Renal pelvis (tissue), 12 donors: ENCODE measurements at places on chromosomes 3 and 15. TPM values are rescaled to one million over a fixed set of nuclear protein-coding genes. Genes with fewer than 3 reads are reported as not detected.

DNA sequence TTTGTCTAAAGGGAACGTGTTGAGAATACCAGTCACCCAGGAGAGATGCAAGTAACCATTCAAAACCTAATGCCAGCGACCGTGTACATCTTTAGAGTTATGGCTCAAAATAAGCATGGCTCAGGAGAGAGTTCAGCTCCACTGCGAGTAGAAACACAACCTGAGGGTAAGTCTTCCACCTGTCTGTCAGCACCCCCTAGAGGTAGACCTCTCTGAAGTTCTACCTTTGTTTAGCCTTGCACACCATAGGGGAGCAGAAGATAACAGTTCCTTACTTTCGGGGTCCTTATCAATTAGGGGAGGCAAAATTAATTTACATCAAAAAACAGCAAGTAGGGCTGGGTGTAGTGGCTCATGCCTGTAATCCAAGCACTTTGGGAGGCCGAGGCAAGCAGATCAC, 124.4 kb downstream of the HCN4 start:
- no peak for DNase-seq

GRCh38 chr3:85821130-85821756, 862.5 kb downstream of the CADM2 start:
- no peak for DNase-seq

DNA sequence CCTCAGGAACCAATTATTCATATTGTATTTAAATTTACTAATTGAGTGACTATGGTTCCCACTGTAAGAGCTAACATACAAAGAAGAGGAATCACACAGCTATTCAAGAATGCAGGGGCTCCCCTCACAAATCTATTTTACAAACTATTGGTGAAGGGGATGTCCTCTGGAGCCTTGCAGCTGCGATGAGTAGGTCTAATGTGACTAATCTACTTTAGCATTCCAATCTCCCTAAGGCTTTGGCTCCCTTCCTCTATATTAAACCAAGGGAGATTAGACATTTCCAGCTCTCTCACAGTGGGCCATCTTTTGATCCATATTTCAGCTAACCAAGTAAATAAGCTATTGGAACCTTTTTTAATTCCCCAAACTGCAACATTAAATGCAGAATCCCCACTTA, 514.2 kb upstream of the BCHE start:
- DNase-seq: no peak

- no peak for DNase-seq
These were observed at the start of gene WDR49 for GRCh38 chr3:167653760-167654159. Gene WDR49 (minus strand): TSS chr3:167653942. CDS start chr3:167653425, 517 bp downstream.

GRCh38 chr3:101531473-101532086, 18.6 kb upstream of the SENP7 start:
- DNase-seq: no peak

DNA sequence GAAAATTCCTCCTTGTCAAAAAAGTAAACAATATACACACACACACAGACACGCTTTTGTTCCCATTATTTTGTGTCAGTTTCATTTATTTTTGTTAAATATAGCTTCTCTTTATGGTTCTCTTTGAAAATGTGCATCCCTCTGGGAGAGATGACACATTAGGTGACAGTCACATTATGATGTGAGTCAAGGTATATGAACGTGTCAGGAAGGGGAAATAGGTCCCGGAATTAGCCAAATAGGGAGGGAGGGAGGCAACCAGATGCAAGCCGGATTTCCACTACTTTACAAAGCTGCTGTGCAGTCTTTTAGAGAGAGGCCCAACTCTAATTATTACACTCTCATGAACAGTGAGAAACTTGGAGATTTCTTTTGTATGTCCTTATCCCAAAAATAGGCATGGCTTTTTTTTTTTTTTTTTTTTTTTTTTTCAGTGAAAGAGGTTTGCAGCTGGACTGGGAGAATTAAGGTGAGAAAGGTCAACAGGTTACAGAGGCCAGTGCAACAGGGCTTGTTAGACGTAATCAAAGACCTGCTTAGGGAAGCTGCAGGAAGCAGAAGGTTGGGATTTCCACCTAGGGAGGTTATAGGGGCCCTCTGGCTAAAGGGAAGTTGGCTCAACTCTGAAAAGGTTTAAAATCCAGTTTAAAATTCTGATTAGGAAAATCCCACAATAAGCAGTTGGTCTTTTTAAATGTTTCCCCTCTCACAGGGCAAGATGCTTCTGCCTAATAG, 240.5 kb upstream of the UBE2E1 start:
- DNase-seq: no peak

GRCh38 chr3:9986230-9986725, 363 bp downstream of the EMC3 start:
- DNase-seq: no peak

DNA sequence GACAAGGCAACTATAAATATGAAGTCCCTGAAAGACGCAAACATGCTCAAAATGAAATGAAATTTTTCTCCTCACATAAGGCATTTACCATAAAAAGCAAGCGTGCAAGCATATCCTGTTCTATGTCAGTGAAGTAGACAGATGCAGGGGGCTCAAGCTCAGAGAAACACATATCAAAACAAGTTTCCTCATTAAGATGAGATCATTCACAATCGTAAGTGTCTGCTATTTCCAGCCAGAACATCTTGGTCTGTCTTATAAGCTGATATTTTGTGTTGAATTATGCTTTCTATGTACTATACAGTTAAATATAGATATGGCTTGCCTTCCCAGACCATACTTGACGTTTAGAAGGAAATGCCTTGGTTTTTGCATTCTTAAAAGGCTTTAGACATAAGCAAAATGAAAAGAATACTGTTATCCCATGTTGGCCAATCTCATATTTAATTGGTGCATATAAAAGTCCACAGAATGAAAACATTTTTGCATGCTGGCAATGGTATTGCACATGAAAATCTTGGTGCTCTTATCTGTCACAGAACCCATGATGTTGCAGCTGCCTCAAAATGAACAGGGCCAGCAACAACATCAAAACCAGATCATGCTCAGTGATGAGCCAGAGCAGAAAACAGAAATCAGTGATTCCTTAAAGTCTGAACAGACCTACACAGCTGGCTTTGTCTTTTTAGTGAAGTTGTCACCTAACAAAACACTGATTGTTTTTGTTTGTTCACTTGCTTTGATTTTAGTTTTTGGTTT, 65.4 kb downstream of the SIDT1 start:
- DNase-seq: no peak

- DNase-seq: no peak
These were observed 479.0 kb downstream of the RAP2B start for GRCh38 chr3:153640689-153641665.

DNA sequence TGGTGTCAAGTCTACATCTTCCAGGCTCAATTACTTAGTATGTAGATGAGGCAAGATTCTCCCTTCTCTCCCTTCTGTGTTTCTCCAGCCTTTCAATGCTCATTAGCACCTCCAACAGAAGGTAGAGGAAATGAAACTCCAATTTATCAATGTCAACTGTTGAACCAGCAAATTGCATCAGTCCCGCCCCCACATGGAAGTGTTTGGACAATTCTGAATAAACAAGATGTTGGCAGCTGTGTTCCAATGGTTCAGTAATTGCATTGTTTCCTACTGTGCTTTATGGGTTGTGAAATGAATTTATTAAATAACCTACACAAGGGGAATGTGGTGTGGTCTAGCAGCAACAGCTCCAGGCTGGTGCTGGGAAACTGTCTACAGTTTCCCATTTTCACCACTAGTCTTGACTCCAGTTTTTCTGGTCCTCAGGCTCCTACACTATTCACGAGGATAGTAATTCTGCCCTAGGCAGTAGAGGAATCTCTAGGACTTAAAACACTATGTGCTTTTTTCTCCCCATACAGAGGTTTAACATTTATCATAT, 91.9 kb downstream of the MB21D2 start:
- peak; percentile 77 for DNase-seq

DNA sequence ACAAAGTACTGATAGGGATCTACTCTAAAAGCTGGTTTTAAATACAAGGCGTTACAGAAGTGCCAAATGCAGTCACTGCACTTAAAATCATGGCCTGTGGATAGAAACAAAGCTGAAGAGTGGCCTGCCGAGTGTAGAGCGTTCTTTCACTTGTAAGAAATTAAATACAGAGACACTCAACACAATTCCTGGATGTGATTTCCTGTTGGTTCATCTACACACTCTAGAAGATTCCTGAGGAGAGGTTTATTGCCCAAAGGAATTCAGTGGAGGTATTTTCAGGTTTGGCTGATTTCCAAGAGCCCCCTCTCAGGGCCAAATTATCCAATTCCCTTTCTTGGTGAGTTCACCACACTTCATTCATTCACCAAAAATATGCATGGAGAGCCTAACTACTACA, 200.3 kb upstream of the IL12A start:
- DNase-seq: no peak

DNA sequence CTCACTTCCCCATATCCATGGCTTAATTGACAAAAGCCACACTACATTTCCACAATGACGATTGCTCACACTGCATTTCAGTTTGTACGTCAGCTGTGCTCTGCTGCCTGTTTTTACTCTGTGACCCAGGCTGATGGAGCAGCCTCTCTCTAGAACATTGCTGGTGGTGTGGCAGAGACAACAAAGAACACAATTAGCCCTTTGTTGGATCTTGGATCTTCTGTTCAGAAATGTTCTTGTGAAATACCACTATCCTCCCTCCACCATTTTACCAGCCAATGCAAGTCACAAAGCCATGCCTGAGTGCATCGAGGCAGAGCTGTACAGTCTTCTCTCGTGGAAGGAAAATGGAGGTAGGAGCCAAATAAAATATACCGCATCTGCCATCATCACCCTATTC, 56.9 kb upstream of the TBC1D5 start:
- no peak for DNase-seq

DNA sequence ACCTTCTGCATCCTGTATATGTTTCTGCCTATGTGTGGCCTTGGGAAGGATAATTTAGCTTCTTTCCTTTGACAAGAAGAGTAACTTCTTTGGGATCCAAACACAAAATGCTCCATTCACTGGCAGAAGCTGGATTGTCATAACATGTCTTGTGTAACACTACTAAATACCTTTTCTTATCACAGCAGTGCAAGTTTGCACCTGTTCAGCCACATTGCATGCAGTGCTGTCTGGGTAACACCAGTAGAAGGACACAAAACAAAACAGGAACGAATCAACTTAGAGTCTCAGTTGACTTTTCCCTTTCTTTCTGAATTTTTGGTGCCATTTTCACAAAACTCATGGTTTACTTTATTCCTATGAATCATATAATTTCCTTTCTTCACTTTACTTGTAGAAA, 43.6 kb upstream of the TNIK start:
- DNase-seq: no peak

DNA sequence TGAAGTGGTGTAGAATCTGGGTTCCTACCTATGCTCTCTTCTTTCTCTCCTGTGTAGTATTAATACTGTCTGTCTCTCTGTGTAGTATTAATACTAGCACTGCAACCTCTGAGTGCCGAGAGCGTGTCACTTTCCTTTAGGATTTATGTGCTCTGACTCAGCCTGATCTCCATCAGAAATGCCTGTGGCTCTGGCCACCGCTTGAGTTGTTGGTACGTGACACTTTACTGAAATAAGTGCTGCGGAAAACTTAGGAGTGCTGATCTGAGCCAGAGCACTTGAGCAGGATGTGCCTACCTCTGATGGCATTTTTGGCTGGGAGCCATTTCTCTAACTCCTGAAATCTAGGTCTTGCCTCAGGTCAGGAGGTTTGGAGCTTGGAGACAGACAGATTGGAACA, 807.4 kb downstream of the SQOR start:
- no peak for DNase-seq

- no peak for DNase-seq
These were observed 77.4 kb downstream of the PTPRG start for GRCh38 chr3:61638741-61639140.

DNA sequence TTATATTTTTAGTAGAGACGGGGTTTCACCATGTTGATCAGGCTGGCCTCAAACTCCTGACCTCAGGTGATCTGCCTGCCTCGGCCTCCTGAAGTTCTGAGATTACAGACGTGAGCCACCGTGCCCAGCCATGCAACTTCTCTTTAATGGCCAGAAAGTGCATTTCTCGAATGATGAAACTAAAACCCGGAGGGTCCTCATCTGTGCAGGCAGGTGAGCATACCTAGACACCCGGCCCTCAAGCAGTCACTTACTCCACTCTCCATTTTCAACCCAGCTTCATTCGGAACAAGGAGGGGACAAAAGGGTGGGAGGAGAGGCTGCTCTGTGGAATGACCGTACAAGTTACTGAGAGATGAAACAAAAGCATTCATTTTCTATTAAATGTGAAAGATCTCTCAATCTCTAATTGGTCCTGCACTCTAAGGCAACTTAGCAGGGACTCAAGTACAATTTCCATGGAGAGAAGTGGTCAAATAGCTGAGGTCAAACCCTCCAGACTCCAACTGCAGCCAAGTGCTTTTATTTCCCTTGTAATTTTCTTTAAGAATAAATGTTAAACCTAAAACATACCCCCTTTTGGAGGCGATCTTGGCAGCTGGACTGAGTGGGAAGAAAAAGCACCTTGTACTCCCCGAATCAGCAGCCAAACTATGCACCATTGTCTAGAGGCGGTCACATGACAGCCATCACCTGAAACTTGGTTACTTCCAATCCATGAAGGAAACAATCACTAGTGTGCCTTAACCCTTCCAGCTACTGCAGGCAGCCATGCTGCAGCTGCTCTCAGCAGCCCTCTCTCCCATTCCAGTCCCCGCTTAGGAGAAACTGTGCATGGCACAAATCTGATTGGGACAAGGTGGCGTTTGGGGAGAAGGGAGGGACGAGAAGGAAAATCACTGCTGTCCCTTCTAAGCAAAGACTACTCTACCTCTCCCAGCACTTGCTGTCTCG, 62.2 kb downstream of the VGLL4 start:
- no peak for DNase-seq

- no peak for DNase-seq
These were observed 161.1 kb downstream of the WDR76 start for GRCh38 chr15:43987924-43988323.

- no peak for DNase-seq
These were observed 471.2 kb upstream of the TGFBR2 start for GRCh38 chr3:30135190-30135589.

DNA sequence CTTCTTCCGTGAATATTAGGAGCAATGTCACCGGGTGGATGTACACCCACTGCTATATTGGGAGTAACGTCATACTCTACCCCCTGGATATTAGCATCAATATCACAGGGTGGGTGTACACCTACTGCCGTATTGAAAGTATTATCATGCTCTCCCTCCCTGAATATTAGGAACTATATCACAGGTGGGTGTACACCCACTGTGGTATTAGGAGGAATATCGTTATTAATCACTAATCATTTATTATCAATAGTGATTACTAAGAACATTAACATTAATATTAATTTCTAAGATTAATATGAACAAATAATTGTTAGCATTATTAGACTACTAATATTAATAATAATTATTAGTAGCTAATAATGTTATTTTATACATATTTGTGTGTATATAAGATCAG, 21.4 kb upstream of the BMF start:
- no peak for DNase-seq

GRCh38 chr3:117531078-117531767, 821.6 kb downstream of the TUSC7 start:
- DNase-seq: no peak

- no peak for DNase-seq
These were observed 39.1 kb downstream of the COL6A5 start for GRCh38 chr3:130384476-130385025.

- no peak for DNase-seq
These were observed 304.4 kb downstream of the BCHE start for GRCh38 chr3:165532851-165533250.

GRCh38 chr3:67518236-67518635, 136.2 kb downstream of the SUCLG2 start:
- no peak for DNase-seq

The ZPLD1 gene
- 0.41 TPM for polyA plus RNA-seq

The NRG4 gene
- 8.3 TPM for polyA plus RNA-seq

The HYAL1 gene
- polyA plus RNA-seq: 7.7 TPM

The STRIT1 gene
- polyA plus RNA-seq: 1.5 TPM

The PARP14 gene
- polyA plus RNA-seq: 16.4 TPM
